ENCODE measurements at places on chromosomes 16 and 17.

DNA sequence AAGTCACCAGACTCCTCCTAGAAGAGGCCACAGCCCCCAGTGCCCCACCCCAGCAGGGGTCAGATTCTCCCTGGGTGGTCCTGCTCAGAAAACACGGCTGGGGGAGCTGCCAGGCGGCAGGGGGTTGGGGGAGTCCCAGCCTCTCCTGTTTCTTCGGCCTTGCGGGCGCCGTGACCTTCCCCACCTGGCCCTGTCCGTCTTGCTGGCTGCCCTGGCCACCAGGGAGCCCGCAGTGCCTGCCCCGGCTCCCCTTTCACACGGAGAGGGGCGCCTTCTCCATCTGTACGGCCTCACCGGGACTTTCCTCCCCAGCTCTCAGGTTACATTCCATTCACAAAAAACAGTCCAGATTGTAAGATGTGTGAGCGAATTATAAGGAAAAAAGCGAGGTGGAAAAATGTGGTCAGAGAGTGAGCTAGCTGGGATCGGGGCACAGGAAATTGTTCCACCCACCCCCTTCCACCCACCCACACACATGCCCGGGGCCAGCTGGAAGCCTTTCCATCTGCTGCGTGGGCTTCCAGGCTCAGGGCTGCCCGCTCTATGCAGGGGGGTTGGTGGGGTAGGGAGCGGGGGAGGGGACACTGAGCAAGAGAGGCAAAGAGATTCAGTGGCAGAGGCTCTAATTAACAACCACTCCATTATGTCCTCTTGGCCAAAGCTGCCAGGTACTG, 14.6 kb upstream of the CIBAR2 start:
- peak; percentile 35 for DNase-seq

DNA sequence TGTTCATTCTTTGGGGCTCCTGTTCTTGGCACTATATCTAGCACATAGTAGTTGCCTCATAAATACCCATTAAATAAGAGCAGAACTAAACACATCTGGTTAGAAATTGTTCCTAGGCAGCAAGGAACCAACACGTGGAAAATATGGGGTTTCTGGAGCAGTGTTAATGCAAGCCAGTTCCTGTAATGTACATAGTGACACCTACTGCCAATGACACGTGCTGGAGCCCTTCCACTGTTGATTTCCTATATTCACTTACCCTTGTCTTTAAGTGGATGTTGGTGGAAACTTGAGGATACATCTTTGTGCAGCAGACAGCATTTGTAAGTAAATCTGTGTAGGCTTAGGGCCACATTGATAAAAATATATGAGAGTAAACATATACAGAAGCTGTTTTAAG, 1.6 kb upstream of the IRF8 start:
- peak; percentile 19 for DNase-seq

- DNase-seq: no peak
These were observed 203.1 kb downstream of the CBLN1 start for GRCh38 chr16:49078571-49078970.

DNA sequence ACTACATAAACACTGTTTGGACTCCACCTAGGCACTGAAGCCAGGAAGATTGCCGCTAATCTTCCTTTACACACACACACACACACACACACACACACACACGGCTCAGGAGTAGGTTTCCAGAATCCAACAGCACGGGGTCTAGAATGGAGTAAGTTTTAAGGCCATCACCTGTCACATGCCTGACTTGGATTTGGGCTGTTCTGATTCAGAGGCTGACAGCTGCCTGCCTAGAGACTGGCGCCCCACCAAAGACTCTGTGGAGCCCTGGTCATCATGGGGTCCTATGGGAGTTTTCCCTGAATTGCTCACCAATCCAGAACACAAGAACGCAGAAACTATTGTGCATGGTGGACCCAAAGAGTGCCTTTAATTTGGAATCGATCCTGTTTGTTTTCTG, 10.9 kb downstream of the CDRT4 start:
- no peak for DNase-seq

GRCh38 chr17:14621826-14622614, 321.1 kb downstream of the HS3ST3B1 start:
- peak; percentile 90 for DNase-seq

GRCh38 chr16:4333308-4333638, 17.4 kb downstream of the GLIS2 start:
- DNase-seq: no peak

DNA sequence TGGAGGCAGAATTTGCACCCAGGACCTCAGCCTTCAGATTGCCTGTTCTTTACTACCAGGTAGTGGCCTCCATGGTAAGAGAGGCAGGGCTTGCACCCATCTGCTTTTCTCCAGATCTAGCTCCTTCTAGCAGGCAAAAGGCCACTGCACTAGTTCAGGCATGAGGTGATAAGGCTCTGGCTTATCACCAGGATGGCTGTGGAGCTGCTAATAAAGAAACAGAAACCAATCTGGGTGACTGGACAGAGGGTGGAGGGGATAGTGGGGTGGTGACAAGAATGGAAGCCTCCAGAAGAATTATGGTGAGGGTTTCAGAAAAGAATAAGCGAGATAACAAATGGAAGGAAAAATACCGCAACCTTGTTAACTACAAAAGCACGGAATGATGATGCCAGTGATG, 15.5 kb upstream of the SUPT4H1 start:
- no peak for DNase-seq

GRCh38 chr17:49543860-49544259, 31.8 kb upstream of the NXPH3 start:
- no peak for DNase-seq

All from KBM-7 (cell line).